ENCODE measurements at places on chromosomes 16 and 17.

DNA sequence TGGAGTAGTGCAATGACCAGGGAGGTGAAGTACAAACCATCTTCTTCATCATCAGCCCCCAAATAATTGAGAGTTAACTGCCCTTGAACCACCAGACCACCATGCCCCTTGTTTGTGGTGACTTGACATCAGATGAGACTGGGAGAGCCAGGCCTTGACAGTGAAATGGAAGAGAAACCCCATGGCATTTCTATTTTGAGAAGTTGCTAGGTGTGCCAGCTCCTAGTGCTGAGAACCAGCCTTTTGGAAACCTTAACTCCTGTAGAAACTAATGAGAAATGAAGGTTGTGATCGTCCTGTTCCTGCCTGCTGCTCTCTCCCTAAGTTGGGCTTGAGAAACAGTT is 2.8 kb downstream of the TMEM94 start:
- DNase-seq: no peak

- no peak for DNase-seq
Measured at GRCh38 chr16:81454044-81454443, 9.4 kb downstream of the CMIP start.

DNA sequence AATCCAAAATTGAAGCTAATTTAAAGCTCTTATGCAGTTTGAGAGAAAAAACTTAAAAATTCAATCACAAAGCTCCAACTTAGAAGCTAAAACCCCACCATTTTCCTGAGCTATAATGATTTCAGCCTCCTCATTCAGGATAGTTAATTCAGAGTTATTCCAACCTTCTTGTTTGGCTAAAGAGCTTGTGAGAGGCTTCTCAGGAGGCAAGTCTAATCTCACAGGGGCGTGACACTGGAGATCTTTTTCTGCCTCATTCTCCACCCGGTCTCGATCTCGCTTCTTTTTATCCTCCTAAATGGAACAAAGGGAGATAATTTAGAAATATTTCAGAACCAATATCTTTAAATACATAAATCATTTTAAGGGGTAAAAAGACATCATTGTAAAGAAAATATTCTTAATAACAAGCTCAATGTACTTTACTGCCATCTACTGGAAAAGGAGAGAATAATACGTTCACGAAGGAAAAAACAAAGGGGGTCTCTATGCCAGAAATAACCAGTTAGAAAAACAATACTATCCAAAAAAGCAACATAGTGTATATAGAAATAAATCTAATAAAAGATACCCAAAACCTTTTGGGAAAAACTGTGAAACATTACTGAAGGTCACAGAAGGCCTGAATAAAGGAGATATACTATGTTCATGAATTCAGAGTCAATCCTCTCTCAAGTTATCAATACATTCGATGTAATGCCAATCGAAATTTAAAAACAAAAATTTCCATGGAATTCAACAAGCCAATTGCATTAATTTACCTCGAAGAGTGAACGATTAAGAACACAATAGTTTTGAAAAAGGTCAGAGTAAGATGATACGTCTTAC is 13.9 kb downstream of the BRD7 start:
- DNase-seq: no peak

GRCh38 chr16:85455534-85455933 is 157.6 kb upstream of the GSE1 start:
- DNase-seq: no peak

DNA sequence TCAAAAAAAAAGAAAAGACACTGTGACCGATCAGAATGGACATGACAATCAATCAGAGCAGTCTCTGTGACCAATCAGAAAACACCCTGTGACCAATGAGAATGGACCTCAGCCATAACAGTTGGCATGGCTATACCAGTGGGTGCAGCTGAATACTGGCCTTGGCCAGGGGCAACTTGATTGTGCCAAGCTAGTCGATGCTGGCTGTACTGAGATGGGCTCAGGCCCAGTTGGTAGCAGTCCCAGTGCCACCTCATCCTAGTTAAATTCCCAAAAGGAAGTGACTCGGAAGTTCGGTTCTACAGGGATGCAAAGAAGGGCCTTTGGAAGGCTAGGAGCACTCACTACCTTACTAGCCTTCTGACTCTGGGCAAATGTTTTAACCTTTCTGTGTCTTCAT is 37.2 kb upstream of the BCO1 start:
- DNase-seq: no peak

DNA sequence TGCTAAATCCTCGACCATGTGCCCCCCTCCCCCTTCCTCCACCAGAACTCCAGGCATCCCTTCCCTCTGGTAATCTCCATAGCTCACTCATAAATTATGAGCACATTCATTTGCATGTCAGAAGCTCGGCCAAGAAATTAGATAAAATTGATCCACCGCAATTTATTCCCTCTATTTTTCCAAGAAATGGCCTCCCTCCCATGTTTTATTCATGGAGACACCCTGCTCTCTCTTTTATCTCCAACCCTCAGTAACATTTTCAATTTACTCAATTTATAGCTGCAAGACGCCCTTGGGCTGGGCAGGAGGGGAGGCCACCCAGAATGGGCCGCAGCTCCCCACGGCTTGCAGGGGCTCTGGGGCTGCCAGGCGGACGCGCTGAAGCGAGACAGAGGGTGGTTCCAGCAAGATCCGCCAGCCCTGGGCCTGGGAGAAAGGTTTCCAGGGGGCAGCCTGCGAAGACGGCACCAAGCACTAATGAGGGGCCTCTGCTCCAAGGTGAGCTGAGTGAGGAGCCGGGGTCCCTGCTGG is 54.7 kb upstream of the ZNF423 start:
- DNase-seq: no peak

DNA sequence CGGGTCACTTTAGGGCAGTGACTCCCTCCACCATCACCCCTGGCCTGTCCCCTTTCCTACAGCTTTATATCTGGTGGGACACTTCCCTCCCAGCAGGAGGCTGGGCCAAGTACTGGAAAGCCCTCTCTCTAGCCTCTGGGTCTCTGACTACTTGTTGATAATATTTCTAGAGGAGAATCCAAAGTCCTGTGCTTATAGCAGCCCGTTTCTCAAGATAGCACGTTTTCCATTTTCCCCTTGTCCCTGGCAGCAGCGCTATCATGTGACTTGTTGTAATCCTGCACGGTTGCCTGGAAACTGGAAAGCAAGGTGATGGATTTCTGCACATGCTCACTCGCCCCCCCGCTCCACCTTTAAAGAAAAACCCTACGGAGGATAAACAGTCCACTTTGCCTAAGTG is 3.3 kb upstream of the AXIN2 start:
- DNase-seq: peak; percentile 67

DNA sequence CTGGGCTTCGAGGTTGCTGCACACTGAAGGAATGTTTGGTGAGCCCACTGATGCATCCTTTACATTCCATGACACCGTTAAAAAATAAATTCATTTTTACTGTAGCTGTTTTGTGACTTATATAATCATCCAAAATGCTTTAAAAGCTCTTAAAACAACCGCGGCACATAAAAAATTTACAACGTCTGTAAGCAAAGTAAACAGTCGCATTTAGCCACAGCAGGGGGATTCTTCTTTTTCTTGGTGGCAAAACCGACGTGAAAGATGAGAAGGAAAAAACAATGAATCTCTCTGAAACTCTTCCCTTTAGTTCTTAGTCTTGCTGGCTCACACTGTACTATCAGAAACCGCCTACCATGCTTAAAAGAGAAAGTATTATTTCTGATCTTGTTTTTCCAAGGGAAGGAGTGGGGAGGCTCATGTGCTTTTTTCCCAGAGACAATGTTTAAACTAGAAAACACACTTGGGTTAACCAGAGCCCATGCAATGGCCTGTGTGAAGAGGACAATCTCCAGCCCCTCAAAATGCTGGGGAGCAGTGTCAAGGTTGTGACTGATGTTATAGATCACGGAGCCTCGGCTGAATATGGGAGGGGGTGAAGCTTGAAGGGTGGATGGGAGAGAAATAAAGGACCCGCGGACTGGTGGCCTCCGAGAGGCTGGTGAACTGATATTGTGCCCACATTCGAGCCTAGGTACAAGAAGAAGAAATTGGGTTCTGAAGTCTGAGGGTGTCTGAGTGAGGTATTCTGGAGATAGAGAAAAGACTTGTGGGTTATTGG is 91.1 kb downstream of the IRF8 start:
- DNase-seq: no peak

DNA sequence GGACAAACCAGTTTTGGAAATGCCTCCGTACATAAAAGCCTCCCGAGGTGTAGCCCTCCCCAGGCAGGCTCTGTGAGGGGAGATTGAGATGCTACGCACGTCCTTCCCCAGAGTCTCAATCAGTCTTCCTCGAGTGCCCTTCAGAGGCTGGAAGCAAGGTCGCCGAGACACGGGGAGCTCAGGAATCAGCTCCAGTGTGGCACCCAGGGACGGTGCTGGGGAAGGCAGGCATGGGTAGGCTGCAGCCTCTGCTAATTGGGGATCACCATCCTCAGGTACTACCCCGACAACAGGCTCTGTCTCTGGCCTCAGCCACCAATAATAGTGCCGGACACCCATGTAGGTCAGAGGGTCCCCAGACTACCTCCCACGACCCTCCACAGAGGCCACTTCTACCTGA is 28.1 kb upstream of the GSG1L start:
- no peak for DNase-seq

- DNase-seq: no peak
Measured at GRCh38 chr17:9050801-9051401, 29.6 kb downstream of the NTN1 start.

DNA sequence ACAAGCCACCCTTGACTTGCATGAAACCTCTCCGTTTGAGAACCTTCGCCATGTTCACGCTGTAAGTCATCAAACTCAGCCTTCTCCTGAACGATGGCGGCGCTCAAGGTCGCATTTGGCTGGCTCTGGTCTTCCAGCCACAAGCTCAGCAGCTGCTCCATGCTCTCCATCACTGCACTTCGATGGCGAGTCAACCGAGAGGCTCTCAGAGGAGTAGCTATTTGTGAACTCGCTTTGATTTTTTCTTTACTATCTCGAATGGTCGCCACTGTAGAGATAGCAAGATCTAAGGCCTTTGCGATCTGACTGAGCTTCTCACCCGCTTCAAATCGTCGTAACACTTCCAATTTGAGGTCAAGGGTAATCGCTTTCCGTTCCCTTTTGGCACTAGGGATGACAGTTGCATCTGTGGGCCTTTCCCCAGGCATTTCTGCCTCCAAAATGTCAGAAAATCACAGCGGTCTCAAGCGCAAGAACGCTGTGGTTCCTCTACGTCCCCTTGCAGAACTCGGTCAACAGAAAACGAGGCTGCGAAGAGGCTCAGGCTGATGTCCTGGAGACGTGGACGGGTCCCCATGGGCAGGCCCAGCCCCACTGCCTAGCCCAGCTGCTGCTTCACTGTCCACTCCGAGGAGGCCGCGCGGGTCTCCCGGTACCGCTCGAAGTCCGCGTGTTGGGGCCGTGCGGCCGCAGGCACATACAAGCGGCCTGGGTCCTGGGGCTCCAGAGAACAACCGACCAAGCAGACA is 23.1 kb downstream of the DEF8 start:
- no peak for DNase-seq

DNA sequence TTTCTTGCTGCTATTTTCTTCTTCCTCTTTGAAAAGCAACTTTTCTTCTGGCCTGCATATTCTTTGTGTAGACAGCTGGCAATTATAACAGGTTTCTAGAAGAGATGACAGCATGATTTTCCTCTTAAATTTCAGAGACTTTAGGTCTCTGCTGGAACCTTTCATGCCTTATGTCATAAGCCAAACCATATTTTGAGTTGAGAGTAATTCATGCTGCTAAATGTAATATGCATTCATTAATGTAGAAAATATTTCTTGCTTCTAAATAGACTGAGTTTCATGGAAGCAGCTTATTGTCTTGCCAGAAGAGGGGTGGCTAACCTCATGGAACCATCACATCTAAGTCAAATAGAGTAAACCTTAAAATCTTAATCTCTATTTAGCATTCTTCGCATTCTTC is 25.9 kb upstream of the ABCA9 start:
- DNase-seq: no peak

- no peak for DNase-seq
Measured at GRCh38 chr17:15257258-15257788, 7.8 kb downstream of the PMP22 start.

- no peak for DNase-seq
Measured at GRCh38 chr17:77145612-77146245, 5.0 kb downstream of the SEC14L1 start.

- no peak for DNase-seq
Measured at GRCh38 chr16:81616321-81617020, 162.6 kb upstream of the PLCG2 start.

GRCh38 chr17:48542114-48542656 is 2.7 kb downstream of the HOXB2 start:
- no peak for DNase-seq

Data from right renal pelvis (tissue), 4 donors.